ENCODE measurements at places on chromosomes 7 and 10.

DNA sequence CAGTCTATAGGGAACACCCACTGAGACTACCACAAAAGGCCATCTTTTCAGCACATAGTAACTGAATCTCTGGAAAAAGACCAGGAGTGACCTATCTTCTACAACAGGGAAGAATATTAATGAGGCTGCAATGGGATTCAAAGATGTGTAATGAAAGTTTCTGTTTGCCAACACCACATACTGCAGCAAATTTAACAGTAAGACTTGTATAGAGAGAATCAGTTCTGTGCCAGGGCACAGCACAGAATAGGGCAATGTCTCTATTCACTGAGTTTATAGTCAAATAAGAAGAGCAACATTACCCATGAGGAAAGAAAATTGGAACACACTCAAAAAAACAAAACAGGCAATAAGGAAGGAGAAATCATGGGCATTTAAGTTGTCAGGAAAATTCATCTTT lies 91.4 kb upstream of the PTN start:
- no peak for DNase-seq

- DNase-seq, result no peak
Measured at GRCh38 chr7:2800220-2800930, 43.7 kb downstream of the GNA12 start.

DNA sequence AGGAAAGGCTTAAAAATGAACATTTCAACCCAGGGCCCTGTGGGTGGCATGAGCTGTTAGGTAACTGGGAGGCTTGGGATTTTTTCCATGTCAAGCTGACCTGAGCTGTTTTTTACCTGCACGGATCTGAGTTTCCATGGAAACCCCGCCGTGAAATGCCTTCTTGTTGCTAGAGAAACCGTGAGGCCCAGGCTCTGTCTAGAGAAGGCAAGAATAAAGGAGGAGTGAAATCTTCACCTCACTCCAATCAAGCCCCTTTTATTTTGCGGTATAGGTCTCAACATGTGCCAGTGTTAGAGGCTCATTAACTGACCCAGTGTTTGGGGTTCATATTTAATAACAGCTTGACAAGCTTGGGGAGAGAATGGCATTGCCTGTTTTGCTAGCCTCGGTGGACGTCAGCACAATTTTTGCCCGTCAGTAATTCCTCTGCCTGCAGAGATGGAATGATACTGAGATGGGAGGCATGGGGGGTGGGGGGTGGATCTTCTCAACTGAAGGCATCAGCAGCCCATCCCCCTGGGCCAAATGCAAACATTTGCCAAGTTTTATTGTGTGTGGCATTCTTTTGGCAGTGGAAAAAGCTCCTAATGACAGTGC lies 48.9 kb upstream of the PDCD4 start:
- DNase-seq, result no peak

DNA sequence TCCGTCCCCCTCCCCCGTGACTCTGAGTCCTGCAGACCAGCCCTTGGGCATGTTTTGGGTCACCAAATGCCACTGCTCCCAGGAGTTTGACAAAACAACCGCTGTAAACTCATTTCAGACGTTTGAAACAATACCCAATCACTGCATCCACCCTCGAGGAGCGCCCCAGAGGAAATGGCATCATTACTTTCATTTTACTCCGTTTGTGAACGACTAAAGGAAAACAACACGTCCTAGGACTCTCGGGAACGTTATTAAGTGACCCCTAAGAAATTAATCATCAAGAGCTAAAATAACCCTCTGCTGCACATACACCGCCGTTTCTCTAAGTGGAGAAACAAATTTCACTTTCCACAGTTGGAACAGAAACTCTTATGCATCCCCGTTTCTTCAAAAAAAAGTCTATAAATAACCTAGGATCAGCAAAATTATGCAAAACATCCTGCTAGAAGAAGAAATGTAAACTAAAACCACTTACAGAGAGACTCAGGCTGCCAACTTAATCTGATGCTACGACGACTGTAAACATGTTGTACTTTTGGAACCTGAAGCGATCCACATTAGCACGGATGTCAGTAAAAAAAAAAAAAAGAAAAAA lies 109.9 kb upstream of the EFCAB10 start:
- no peak for DNase-seq

DNA sequence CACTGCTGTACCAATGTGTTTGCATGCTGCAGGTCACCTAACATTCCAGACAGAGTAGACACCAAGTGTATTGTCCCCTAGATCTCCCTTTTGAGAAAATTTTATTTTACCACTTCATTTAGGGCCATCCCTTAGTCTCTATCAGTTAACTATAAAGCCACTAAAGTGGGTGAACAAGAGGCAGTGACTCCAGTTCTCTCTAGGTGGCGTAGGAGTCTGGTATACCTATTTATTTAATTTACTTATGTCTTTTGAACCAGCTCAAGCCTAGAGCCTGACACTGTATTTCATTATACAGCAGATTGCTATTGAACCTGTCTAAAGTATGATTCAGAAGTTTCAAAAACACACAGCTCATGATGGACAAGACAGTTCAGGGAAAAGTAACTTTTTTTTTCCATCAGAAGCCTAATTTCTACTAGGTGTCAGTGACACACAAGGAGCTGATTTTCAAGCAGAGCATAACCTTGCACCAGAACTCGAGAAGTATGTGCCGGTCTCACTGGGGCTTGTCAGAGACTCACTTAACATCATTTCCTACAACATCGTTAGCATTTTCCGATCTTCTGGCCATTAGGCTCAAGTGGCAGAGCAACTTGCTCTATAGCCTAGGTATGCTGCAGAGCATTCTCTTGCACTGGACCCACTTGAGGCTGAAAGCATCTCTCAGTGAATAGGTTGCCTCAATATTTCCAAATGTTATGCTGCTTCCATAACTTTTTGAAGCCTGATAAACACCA lies 175.4 kb downstream of the CDC14C start:
- no peak for DNase-seq
